Uterus (tissue), 4 donors: ENCODE measurements at places on chromosomes 7 and 10. TPM values are rescaled to one million over a fixed set of nuclear protein-coding genes. Genes with fewer than 3 reads are reported as not detected.

The ARMC3 gene
- total RNA-seq, result 16.3 TPM

GRCh38 chr7:6234384-6234783 is 38.0 kb downstream of the CYTH3 start:
- DNase-seq, result no peak

GRCh38 chr10:119483001-119483400 is 59.5 kb downstream of the RGS10 start:
- no peak for DNase-seq

GRCh38 chr7:99772565-99772964 is 11.4 kb downstream of the CYP3A4 start:
- DNase-seq, result no peak

The OR2A7 gene
- total RNA-seq, result 2.8 TPM

The MXI1 gene
- total RNA-seq, result 51.5 TPM

DNA sequence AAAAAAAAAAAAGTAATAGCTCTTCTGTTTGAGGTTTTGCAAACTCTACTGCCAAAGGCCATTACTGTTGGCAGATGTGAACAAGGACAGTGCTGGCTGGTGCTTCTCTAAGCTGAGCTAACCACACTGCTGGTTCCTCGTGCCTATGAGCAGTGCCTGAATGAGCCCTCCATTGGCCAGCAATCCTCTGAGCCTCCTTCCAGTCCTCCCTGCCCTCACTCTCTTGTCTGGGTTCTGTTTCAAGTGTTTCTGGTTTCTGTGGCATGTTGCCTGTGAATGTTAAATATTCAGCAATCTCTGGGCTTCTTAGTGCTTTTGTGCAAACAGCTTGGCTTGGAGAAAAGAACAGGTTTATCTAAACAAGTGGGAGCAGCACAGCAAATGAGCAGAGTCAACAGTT is 161.3 kb upstream of the AUTS2 start:
- DNase-seq, result no peak

- no peak for DNase-seq
These were observed 142.1 kb upstream of the WNT16 start for GRCh38 chr7:121186746-121187145.

DNA sequence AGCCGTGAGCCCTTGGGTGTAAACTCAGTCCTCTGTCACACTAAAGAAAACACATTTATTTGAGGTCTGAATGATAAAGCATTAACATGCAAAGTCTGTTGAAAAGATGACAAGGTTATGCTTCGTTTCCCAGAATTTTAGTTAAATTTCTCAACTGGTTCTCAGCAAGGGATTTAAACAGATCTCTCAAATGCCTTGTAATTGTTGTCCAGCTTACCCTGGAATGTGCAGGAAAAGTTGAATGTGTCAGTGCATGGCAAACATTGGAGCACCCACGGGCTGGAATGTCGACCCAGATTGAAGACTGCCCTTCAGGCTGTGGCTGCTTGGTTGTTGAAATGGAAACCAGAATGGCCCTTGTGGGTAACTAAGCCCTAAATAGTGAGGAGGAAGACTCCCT is 191.8 kb downstream of the TRIL start:
- DNase-seq, result no peak
